ENCODE measurements at places on chromosomes 1 and 21. TPM values are rescaled to one million over a fixed set of nuclear protein-coding genes. Genes with fewer than 3 reads are reported as not detected.

DNA sequence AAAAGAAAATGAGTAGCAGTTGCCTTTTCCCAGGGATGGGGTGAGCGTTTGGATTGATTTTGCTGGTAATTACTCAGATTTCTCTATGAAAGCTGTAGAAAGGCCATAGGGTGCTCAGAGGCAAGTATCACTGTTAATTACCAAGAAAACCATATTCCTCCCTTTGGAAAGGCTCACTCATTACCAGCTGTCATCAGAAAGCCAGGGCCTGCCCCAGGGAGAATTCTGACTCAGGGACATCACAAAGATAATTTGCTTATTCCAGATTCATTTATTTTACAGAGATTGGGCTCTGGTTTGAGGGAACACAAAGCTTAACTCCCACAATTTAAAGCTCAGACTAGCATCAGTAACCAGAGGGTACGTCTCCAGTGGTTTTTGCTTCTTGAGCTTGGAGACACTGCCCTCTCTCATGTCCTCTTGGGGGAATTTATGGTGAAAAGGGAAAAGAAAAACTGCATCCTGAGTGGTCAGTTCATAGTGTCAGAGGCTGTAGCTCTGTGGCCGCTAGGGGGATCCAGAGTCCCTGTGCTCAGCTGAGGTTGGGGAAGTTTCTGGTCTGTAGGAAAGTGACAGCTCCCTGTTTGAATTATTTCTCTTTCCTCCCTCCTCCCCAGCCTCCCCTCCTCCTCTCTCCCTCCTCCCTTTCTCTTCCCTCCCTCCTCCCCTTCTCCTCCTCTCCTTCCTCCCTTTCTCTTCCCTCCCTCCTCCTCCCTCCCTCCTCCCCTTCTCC is 204.3 kb downstream of the KCNJ6 start:
- no peak overlapping the region for H3K4me3 ChIP-seq
- no peaks in the 10 kb centered on the region for H3K36me3 ChIP-seq
- peak; percentile 65 for DNase-seq
- H3K27ac ChIP-seq = no peak overlapping the region
- no peaks in the 10 kb centered on the region for H3K27me3 ChIP-seq
- no peaks in the 10 kb centered on the region for H3K4me1 ChIP-seq

DNA sequence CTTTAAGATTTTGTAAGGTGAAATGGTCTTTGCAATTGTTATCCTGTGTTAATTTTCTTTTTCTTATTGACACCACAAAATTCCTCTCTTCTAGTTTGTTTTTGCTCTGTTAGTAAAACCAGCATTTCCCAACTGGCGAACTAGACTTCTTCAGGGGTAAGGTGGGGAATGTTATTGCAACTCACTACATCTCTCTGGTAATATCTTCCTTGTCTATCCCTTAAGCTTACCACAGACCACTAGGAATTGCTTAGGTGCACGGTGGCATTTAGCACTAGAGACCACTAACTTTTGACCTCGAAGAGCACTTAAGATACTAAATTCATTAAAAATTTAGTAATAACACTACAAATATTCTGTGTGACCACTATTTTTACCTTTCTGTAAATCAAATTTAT is 4.2 kb upstream of the COA6 start:
- no peaks in the 10 kb centered on the region for H3K27me3 ChIP-seq
- H3K4me1 ChIP-seq = peaks cover 7% of the 10 kb centered on the region
- no peak for DNase-seq

The S100A1 gene
- 1,048 TPM for total RNA-seq

The SMG7 gene
- total RNA-seq = 40.3 TPM

GRCh38 chr21:38504066-38504465 is 5.8 kb upstream of the ERG start:
- peak overlapping the region; percentile 45 for H3K4me3 ChIP-seq
- peaks cover 2% of the 10 kb centered on the region for H3K27me3 ChIP-seq
- peak overlapping the region; percentile 25 for H3K27ac ChIP-seq
- DNase-seq = no peak
- no peaks in the 10 kb centered on the region for H3K4me1 ChIP-seq

- H3K4me3 ChIP-seq = no peak overlapping the region
- H3K36me3 ChIP-seq = no peaks in the 10 kb centered on the region
- no peaks in the 10 kb centered on the region for H3K27me3 ChIP-seq
- no peaks in the 10 kb centered on the region for H3K4me1 ChIP-seq
- no peak overlapping the region for H3K27ac ChIP-seq
- no peak for DNase-seq
These were observed 85.6 kb downstream of the VAV3 start for GRCh38 chr1:107879346-107879745.

DNA sequence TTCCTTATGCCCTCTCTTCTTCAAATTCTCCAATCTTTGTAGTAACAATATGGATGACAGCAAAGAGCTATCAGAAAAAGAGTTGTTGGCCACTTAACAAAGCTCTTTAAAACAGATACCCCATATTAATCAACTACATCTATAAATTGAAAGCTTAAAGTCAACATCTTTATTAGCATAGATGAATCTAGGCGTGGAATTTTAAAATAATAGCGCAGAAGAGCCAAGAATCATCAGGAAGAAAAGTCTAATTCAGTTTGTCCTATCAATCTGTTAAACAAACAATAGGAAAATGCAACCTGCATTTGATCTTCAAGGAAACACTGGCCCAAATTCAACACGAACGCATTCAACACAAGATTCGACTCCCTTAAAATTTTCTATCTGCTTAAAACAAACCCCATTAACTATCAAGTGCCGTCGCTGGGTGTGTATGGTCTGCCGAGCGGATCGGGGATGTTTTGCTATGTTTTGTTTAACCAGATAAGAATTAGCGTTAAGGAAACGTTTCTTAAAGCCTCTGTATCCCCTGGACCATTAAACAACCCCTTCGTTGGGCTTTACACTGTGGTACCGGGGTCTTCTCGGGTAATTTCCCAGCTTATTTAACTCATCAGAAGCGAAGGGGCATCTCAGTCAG is 1.0 kb downstream of the LYST start:
- H3K4me3 ChIP-seq = peak overlapping the region; percentile 97
- no peak for DNase-seq
- H3K4me1 ChIP-seq = peaks cover 17% of the 10 kb centered on the region
- H3K36me3 ChIP-seq = no peaks in the 10 kb centered on the region
- H3K27me3 ChIP-seq = no peaks in the 10 kb centered on the region

GRCh38 chr1:234839663-234840062 is 229.7 kb upstream of the IRF2BP2 start:
- peaks cover 8% of the 10 kb centered on the region for H3K4me1 ChIP-seq
- H3K27me3 ChIP-seq = no peaks in the 10 kb centered on the region
- H3K4me3 ChIP-seq = no peak overlapping the region
- no peak for DNase-seq
- no peak overlapping the region for H3K27ac ChIP-seq

- no peak for DNase-seq
- no peaks in the 10 kb centered on the region for H3K27me3 ChIP-seq
- no peaks in the 10 kb centered on the region for H3K36me3 ChIP-seq
- H3K27ac ChIP-seq = peak overlapping the region; percentile 96
These were observed 93.9 kb upstream of the TSPAN2 start for GRCh38 chr1:115183158-115183557.

The TMPRSS15 gene
- not detected for total RNA-seq

The HHIPL2 gene
- not detected for total RNA-seq

DNA sequence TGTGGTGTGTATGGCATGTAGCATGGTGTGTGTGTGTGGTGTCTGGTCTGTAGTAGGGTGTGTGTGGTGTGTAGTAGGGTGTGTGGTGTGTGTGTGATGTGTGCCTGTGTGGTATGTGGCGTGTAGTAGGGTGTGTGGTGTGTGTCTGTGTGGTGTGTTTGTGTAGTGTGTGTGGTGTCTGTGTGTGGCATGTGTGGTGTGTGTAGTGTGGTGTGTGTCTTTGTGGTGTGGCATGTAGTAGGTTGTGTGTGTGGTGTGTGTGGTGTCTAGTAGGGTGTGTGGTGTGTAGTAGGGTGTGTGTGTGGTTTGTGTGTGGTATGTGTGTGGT is 85.5 kb downstream of the SYT2 start:
- H3K4me3 ChIP-seq = no peak overlapping the region
- H3K27me3 ChIP-seq = no peaks in the 10 kb centered on the region
- H3K36me3 ChIP-seq = no peaks in the 10 kb centered on the region

DNA sequence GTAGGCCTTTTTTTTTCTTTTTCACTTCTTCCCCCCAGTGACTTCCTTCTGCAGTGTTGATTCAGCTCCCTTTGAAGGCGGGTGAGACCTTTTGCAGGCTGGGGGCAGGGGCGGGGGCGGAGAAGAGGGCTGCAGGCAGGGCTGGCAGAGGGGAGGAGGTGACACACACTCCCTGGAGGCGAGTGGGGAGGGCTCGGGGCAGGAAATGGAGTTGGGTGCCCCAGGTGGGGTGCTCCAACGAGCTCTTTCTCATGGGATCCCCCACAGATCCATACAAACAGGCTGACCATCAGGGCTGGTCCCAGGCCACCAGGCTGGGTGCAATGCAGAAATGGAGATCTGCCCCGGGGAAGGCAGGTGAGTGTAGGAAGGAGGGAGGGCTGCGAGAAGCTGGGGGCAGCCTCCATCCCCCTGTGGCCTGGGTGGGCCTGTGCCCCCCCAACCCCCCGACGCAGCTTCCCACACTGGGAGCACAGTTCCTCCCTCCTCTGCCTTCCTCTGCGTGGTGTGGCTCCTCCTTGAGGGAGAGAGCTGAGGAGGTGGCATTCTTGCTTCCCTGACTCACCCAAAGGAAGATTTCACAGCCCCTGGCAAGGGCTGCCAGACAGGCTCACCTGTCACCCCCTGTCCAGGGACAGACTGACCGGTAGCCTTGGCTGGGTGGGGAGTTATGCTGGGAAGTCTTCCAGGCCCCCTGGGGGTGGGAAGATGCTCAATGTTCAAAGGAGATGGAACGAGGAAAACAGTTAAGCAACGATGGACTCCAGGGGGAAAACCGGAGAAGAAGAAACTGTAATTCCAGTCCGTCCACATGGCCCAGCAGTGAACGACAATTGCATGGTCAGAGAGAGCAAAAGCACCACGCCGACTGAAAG is 7.1 kb upstream of the ITGB2 start:
- H3K27me3 ChIP-seq = peaks cover 64% of the 10 kb centered on the region
- H3K4me3 ChIP-seq = peak overlapping the region; percentile 1
- no peaks in the 10 kb centered on the region for H3K36me3 ChIP-seq
- H3K4me1 ChIP-seq = peaks cover 13% of the 10 kb centered on the region
- H3K27ac ChIP-seq = no peak overlapping the region

The DISC1 gene
- total RNA-seq = 1.2 TPM

GRCh38 chr1:99170516-99170915 is 93.8 kb upstream of the PLPPR4 start:
- H3K36me3 ChIP-seq = no peaks in the 10 kb centered on the region
- no peak overlapping the region for H3K4me3 ChIP-seq
- no peak overlapping the region for H3K27ac ChIP-seq
- H3K27me3 ChIP-seq = no peaks in the 10 kb centered on the region

GRCh38 chr1:221098471-221099405 is 219.5 kb downstream of the HLX start:
- H3K27ac ChIP-seq = no peak overlapping the region
- DNase-seq = no peak
- H3K27me3 ChIP-seq = no peaks in the 10 kb centered on the region
- H3K36me3 ChIP-seq = no peaks in the 10 kb centered on the region
- H3K4me3 ChIP-seq = no peak overlapping the region

The FOXO6 gene
- total RNA-seq = 4.9 TPM

- H3K27ac ChIP-seq = no peak overlapping the region
- DNase-seq = no peak
- H3K36me3 ChIP-seq = no peaks in the 10 kb centered on the region
- H3K4me3 ChIP-seq = no peak overlapping the region
- H3K27me3 ChIP-seq = no peaks in the 10 kb centered on the region
These were observed 14.8 kb upstream of the KCNE2 start for GRCh38 chr21:34348890-34349519.

- H3K27ac ChIP-seq = no peak overlapping the region
- no peaks in the 10 kb centered on the region for H3K27me3 ChIP-seq
- peaks cover 7% of the 10 kb centered on the region for H3K36me3 ChIP-seq
- H3K4me3 ChIP-seq = no peak overlapping the region
These were observed 6.1 kb downstream of the ZNF692 start for GRCh38 chr1:248852481-248853405.

The KRTAP19-3 gene
- not detected for total RNA-seq

DNA sequence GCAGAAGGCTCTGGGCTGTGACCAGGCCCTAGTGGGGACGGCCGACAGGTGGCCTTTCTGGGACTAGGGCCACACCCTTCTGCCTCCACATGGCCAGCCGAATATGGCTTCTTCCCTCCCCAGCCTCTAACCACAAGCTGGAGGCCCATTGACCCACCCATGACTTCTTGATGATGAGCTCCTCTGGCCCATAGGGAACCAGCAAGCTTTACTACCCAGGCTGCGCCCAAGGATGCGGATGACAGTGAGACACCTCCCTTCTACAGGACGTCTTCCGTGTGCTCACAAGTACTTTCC is 41.0 kb downstream of the LDLRAD2 start:
- no peaks in the 10 kb centered on the region for H3K36me3 ChIP-seq
- H3K27ac ChIP-seq = no peak overlapping the region
- no peaks in the 10 kb centered on the region for H3K4me1 ChIP-seq
- DNase-seq = no peak
- no peaks in the 10 kb centered on the region for H3K27me3 ChIP-seq
- H3K4me3 ChIP-seq = no peak overlapping the region

DNA sequence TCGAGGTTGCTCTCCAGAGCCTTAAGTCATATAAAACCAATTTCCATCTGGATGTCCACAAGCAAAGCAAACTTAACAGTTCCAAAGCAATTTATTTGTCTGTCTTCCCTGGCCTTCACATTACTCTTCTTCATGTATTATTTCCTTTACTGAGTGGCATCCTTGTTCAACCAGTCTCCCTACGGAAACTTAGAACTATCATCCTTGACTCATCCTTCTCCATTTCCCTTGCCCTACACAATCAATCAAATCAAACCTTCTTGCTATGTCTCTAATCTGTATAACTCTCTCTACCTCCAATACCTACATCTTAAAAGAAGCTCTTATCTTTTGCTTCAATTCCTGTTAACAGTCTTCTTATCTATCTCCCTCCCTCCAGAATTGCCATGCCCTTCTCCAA is 25.4 kb downstream of the EGLN1 start:
- peaks cover 4% of the 10 kb centered on the region for H3K36me3 ChIP-seq
- no peaks in the 10 kb centered on the region for H3K27me3 ChIP-seq
- H3K27ac ChIP-seq = peak overlapping the region; percentile 75
- no peak for DNase-seq
- H3K4me1 ChIP-seq = peaks cover 82% of the 10 kb centered on the region
- no peak overlapping the region for H3K4me3 ChIP-seq
